ENCODE measurements at places on chromosomes 7 and 10. TPM values are rescaled to one million over a fixed set of nuclear protein-coding genes. Genes with fewer than 3 reads are reported as not detected.

ADGRA1 gene
- not detected for total RNA-seq

HELLS gene
- total RNA-seq: 92.2 TPM

SCIN gene
- total RNA-seq: 0.03 TPM

GRCh38 chr10:86730227-86730626 lies 26.2 kb upstream of the BMPR1A start:
- peak; percentile 13 for DNase-seq

GRCh38 chr7:130154501-130155317 lies 50.5 kb downstream of the TMEM209 start:
- DNase-seq: no peak

- no peak for DNase-seq
These were observed 63.8 kb downstream of the ALOX5 start for GRCh38 chr10:45437587-45438465.

Measured in HT1080 (cell line).